Aorta (tissue), 5 donors: ENCODE measurements at places on chromosomes 5 and 9. TPM values are rescaled to one million over a fixed set of nuclear protein-coding genes. Genes with fewer than 3 reads are reported as not detected.

GRCh38 chr5:66238435-66238834, 94.3 kb downstream of the SREK1 start:
- DNase-seq = no peak

Gene OLFM1
- total RNA-seq = 63.0 TPM

GRCh38 chr5:18270635-18271338, 636.5 kb downstream of the TAF11L14 start:
- DNase-seq = no peak

DNA sequence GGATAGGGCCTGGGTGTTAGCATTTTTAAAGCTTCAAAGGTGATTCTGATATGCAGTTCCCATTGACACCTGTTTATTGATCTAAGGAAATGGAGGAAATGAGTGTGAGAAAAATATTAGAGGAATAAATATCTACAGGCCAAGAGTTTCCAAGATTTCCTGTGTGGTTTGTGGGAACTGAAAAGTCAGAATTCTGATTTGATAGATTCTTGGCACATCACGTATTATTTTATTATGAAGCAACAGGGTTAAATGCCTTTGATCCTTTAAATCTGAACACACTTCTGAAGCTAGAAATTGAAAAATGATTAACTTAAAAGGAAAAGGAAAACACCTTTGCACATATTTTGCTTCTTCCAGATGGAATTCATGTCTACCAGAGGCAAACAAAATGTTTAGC, 113.7 kb downstream of the CD180 start:
- no peak for DNase-seq

Gene DMGDH
- total RNA-seq = 1.6 TPM

DNA sequence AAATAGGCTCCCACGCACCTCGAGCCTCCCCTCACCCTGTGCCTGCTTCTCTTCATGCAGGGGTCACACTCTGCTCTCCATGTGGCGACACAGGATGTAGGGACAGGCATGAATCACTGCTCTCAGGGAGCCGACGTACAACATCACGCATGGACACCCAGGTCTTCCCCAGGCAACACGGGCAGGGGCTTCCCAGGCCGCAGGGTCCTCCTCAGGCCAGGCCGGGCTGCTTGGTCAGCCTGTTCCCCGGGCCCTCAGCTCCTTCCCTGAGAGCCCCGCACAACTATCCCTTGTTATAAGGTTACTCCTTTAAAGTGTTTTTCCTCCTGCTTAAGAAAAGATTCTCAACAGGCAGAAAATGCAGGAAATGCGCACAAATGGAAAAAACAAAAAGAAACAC, 1.1 kb downstream of the SLC6A18 start:
- DNase-seq = no peak

Gene NR4A3
- total RNA-seq = 60.3 TPM

DNA sequence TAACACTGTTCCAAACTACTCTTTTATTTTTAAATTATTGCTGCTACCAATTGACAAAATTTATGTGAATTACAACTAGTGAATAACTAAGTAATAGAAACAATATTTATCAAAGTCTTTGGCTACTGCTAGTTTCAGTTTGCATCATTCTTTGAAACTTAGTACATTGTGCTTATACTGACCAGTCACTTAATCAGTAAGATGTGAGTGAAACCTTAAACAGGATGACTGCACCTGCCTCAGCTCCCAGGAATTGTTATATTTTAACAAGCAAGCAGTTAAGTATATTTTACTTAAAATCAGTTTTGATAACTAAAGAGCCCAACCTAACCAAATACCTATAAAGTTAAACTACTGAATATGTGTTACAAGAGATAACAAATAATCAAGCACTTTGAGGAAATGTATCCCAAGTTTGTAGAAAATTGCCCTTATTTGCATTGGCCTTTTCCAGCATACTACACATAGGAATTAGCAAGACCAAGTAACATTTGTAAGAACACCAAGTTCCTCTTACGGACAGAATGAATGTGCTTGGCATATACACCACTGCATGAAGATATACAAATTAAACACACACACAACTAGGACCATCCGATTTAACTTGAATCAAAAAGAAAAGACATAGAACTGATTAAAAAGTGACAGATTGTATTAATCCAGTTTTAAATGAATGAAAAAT, 545.5 kb upstream of the DAB2 start:
- DNase-seq = no peak

Gene CCDC152
- 0.78 TPM for total RNA-seq

DNA sequence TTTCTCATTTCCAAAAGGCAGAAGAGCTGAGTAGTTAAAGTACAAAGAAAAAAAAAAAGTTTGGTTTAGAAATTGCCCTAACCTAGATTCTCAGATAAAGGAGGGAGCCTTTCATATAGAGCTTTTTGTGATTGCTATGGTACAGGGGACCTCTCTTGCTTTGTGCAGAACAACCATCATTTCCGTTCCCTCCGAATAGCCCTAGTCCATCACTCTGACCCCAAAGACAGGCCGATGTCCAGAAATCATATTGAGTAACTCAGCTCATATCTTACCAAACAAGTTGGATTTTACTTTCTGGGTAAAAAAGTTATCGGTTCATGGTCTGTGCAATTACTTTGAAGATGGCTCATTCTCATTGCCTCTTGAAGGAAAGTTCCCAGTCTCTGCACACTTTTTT, 36.7 kb upstream of the COL15A1 start:
- no peak for DNase-seq

- no peak for DNase-seq
These were observed 188.5 kb downstream of the DAB2IP start for GRCh38 chr9:121839726-121840500.

Gene ARHGEF37
- 18.0 TPM for total RNA-seq

DNA sequence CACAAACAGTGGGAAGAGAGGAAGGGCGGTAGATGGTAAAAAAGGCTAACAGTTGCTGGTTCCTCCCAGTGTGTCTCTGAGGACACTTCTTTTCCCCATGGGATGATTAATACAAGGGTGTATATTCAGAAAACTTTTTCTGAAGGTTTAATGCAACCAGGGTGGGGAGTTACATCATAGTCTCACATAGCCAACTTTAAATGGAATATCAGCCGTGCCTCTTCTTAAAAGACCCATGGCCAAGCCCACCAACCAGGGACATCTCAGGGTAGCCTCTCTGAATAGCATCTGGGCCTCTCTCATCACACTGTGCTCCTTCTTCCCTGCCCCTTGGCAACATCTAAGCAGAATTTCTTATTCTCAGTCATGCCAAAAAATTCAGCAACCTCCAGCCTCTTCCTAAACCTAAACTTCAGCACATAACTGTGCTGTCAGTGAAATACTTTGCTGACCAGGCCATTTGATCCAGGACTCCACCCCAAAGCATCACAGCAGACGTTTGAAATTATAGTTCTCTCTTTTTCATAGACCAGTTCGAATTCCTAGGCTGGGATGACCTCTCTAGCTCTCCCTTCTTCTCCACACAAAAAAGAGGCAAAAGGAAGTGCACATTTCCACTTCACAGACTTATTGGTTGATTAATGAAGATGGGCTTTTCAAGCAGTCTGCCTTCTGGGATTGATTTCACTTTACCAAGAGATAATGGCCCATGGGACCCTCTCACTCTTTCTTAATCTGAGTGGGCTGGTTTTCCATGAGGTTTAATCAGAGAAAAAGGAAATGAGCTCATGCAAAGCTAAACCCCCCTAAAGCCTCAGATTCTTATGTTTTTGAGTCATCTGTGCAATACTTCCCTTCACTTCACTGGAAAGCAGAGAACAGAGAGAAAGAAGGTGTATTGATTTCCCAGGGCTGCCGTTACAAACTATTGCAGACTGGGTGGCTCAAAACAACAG, 85.1 kb upstream of the RAI14 start:
- no peak for DNase-seq
